Activated T-helper 1 cell treated with anti-CD3 and anti-CD28 coated beads, Interleukin-2, amount 50 U/mL, for 16 hours (primary cell): ENCODE measurements at places on chromosomes 2 and 18.

GRCh38 chr2:197137826-197138477 is 172.6 kb downstream of the ANKRD44 start:
- DNase-seq = no peak

DNA sequence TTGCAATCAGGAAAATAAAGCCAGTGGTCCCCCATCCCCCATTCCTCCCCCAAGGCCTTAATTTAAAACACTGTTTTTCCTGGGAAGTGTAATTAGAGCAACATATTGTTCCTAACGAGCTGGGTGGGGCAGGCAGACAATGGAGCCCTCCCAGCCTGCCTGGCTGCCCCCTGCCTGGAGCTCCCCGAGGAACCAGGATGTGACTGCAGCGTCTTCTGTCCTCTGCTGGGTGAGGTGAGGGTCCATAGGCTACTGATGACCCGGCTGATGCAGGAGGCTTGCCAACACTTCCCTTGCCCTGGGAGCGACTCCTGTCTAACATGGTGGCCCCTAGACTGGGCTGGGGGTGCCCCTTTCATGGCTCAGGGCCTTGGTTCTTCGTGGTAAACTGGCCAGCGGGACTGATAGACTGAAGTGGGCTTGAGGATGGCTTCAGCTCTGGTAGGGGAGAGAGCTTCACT is 152.4 kb downstream of the DYSF start:
- DNase-seq = no peak

DNA sequence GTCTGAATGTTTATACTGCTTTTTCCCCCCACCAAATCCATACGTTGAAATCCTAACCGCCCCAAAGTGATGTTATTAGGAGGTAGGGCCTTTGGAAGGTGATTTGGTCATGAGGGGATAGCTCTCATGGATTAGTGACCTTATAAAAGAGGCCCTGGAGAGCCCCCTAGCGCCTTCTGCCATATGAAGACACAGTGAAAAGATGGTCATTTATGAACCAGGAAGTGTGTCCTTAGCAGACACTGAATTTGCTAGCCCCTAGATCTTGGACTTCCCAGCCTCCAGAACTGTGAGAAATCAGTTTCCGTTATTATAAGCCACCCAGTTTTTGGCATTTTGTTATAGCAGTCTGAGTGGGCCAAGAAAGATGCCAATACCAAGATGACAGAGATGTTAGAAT is 7.2 kb upstream of the TSN start:
- DNase-seq = no peak

DNA sequence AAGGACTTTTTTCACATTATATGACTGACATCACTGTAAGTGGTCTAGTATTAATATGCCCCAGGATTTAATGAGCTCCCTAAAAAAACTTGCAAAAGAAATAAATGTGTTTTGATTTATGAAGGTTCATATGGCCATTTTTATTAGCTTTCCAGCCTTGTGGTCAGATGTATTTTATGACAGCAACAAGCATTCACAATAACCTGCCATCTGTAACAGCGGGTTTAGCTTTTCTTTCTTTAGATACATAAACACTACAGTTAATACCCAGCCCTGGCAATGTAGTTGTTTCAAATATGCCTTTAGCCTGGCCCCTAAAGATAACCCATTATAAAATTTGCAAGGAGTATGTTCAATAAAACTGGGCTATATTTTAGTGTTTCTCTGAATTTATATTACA is 1063.8 kb downstream of the SOCS6 start:
- DNase-seq = no peak

DNA sequence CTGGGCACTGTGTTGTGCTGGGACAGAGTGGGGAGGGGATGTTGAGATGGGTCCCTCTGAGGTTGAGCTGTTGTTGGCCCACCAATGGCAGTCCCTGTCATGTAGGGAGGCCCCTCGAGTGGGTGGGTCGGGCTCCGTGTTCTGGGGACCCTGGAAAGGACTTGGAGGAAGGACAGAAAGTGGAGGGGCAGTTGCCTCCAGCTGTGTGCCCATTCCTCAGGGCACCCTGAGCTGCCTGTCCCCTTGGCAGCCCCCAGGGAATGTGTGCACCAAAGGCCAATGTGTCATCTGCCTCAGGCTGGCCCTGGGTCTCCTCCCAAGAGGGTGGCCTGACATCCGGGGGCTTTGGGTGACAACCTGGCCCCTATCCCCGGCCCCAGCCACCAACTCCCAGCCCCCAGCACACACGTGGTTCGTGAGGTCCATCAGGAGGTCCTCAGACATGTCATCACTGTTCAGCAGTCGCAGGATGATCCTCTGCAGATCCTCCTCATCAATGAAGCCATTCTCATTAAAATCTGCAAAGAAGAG is 57.7 kb downstream of the CIB4 start:
- DNase-seq = no peak

DNA sequence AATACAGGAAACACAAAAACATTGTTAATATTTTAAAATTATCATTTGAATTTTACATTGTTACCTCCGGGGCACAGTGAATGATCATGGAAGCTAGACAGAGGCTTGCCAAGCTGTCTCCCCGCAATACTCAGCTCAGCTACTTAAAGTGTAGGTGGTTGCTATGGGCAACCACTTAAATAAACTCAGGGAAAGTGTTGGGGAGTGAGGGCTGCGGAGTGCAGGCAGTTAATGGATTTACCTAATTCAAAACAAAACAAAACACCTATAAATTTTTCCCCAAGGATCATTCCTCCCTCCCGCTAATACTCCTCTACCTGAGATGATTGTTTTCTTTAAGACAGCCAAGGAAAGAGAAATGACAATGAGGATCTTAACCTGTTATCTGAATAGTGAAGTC is 349.5 kb downstream of the TGIF1 start:
- DNase-seq = no peak

GRCh38 chr2:215283221-215283620 is 28.6 kb upstream of the ATIC start:
- no peak for DNase-seq

DNA sequence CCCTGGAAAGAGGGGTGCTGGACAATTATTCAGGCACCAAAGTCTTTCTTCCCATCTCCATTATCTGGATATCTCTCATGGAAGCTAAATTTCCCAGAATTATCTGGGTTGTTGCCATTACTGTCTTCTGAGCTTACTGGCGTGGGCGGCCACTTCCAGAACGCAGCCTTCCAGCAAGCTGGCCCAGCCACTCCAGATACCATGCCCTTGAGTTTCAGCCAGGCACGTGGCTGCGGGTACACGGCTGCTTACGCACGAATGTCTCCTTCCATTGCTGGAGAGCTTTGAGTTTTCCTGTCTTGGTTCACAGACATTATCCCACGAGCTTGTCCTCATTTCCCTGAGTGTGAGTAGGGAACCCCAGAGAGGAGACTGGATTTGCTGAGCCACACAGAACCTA is 32.7 kb downstream of the CELF4 start:
- no peak for DNase-seq

DNA sequence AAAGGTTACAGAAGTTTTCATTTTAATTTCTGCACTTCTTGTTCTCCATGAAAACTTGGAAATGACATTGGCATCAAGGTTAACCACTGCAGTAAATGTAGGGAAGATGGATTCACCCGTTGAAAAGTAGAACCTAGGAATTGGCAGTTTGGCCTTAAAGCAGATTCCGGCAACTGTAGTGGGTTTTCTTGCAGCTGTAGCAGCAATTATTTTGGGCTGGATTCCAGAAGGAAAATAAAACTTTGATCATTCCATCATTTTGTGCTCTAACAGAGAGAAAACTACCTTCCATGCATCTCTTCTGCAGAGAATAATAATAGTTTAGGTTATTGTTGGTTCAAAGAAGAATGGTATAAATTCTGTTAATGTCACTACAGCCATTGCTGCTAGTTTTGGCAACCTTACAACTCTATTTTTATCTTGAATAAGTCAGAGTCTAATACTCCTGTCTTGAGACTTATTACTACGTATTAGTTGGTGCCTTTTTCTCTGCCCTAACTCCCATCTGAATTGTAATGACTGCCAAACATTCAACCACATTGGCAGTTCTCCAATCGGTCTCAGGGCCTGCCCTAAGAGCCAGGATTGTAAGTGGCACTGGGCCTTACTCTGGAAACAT is 178.1 kb upstream of the PIEZO2 start:
- no peak for DNase-seq

- no peak for DNase-seq
Observed at GRCh38 chr2:46230115-46230571, 67.1 kb upstream of the EPAS1 start.

GRCh38 chr18:55529581-55529980 is 58.4 kb downstream of the TCF4 start:
- no peak for DNase-seq

DNA sequence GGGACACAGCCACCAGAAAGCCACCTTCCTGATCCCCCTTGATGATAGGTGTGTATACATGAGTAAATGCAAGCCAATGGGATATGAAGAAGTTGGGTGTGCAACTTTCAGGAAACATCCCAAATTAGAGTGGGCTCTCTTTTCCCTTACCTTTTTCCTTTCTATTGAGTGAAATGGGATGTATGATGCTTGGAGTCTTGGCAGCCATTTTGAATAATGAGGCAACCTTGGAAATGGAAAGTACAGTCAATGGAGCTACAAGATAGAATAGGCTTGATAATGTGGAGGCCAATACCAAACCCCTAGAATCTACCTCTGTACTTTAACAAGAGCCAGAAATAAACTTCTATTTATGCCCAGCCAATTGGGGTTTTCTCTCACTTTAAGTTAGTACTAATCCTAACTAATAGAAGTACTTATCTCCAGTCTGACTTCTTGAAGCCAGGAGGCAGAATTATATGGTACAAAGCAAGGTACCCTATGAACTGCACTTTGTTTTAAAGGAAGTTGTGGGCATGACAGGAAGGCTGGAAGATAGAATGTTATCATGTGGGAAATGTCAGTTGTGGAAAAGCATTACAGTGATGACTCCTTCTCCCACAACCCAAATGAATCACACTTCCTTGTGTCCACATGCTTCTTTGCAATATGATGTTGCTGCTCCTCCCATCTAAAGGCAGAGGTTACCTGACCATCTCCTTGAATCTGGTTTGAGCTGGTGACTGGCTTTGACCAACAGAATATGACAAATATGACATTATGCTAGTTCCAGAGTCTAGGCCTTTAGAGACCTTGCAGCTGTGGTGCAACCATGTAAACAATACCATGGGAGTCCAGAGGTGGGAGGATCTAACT is 12.9 kb upstream of the NABP1 start:
- no peak for DNase-seq
